Esophagus muscularis mucosa (tissue), 4 donors: ENCODE measurements at places on chromosomes 5 and 9. TPM values are rescaled to one million over a fixed set of nuclear protein-coding genes. Genes with fewer than 3 reads are reported as not detected.

DNA sequence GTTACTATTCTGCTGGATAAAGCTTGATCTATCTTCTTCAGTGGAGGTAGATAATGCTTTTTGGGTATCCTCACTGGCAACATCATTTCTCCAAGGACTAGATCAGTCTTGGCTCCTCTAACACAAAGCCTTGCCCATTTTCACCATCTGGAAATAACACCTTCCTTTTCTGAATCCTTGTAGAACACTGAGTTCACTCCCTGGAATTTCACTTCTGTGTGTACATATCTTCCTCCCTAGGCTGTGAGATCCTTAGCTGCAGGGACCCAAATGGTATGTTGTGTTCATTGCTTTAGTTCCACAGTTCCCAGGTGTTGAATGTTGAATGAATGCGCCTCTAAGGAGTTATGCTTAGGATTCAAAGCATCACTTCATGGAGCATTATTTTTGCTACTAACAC lies 16.7 kb upstream of the SLC36A1 start:
- H3K36me3 ChIP-seq = no peaks in the 10 kb centered on the region
- no peak for DNase-seq
- H3K4me1 ChIP-seq = no peaks in the 10 kb centered on the region
- H3K4me3 ChIP-seq = no peak overlapping the region

GRCh38 chr5:122195802-122196394 lies 66.6 kb downstream of the ZNF474 start:
- no peaks in the 10 kb centered on the region for H3K27me3 ChIP-seq
- no peaks in the 10 kb centered on the region for H3K36me3 ChIP-seq
- H3K4me1 ChIP-seq = no peaks in the 10 kb centered on the region

PCDHB13 gene
- 5.8 TPM for total RNA-seq

- H3K4me1 ChIP-seq = peaks cover 14% of the 10 kb centered on the region
- no peaks in the 10 kb centered on the region for H3K27me3 ChIP-seq
- H3K4me3 ChIP-seq = no peak overlapping the region
- DNase-seq = no peak
- no peaks in the 10 kb centered on the region for H3K36me3 ChIP-seq
- no peak overlapping the region for H3K27ac ChIP-seq
Measured at GRCh38 chr9:131950487-131950886, 129.2 kb downstream of the MED27 start.

CDKN2B gene
- 12.9 TPM for total RNA-seq

DNA sequence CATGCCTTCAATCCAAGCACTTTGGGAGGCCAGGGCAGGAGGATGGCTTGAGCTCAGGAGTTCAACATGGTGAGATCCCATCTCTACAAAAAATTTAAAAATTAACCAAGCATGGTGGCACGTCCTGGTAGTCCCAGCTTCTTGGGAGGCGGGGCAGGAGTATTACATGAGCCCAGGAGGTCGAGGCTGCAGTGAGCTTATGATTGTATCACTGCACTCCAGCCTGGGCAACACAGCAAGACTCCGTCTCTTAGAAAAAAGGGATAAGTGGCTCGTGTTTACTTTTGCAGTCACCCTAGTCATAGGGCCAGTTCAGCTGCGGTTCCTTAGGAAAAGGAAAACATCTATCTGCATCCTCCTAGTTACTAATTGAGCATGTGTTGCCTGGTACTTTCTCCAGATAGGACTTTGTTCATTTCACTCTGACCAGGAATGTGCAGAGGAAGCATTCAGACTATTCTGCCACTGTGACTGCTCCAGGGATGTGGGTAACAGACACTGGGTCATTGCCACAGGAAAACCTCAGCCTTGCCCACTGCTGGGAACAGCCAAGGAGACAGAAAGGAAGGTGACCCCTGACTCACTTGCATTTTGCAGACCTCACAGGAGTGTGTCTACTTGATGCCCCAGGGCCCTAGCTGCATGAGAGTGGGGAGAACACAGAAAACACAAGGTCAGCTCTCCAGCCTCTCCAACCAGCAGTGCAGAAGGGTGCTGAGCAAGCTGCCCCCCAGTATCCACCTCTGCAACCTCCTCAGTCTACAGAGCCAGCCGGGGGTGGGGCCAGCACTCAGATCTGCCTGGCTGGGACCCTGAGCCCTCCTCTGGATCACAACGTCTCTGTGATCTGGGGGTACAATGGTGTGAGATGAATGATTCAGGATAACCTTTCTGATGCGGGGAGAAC lies 33.9 kb upstream of the ALDH1B1 start:
- no peaks in the 10 kb centered on the region for H3K27me3 ChIP-seq
- no peak overlapping the region for H3K4me3 ChIP-seq
- DNase-seq = no peak
- H3K27ac ChIP-seq = no peak overlapping the region

GRCh38 chr5:40485021-40485998 lies 194.4 kb upstream of the PTGER4 start:
- no peaks in the 10 kb centered on the region for H3K27me3 ChIP-seq
- no peak for DNase-seq
- H3K27ac ChIP-seq = no peak overlapping the region
- no peaks in the 10 kb centered on the region for H3K36me3 ChIP-seq
- no peaks in the 10 kb centered on the region for H3K4me1 ChIP-seq
- no peak overlapping the region for H3K4me3 ChIP-seq

DNA sequence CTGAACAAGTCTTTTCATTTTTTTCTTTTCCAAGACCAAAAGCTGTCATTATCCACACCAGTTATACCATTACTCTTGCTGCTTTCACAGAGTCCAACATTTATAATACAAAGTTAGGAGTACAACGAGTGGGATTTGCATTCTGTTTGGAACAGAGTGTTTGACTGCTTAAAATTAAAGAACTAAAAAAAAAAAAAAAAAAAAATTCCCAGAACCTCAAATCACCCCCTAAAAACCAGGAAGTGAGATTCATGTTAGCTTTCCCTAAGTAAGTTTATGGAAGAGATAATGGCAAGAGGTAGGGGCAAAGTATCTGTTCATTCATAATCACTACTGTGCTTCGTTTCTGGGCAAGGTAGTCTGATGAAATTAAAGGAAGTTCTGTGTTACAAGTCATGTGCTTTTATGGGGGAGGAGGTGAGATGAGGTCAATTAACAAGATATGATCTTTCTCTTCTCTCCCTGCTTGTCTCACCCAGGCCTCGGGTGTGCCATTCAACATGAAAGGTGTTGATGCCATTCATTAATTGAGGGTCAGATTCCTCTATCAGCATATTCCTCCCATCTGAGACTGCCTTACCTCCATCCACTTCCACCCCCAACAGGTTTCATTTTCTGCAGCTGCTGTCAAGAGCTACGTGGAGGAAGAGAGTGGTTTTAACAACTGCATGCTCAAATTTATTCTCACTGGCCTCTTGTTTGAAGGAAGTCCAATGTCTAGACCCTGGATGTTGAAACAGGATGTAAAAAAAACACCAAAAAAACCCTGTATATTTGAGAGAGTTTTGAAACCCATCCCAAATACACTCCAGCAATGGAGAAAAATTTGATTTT lies 58.1 kb downstream of the MARCHF3 start:
- H3K27me3 ChIP-seq = no peaks in the 10 kb centered on the region
- no peak overlapping the region for H3K4me3 ChIP-seq
- no peak for DNase-seq
- H3K27ac ChIP-seq = no peak overlapping the region
- no peaks in the 10 kb centered on the region for H3K36me3 ChIP-seq
- H3K4me1 ChIP-seq = peaks cover 23% of the 10 kb centered on the region

DNA sequence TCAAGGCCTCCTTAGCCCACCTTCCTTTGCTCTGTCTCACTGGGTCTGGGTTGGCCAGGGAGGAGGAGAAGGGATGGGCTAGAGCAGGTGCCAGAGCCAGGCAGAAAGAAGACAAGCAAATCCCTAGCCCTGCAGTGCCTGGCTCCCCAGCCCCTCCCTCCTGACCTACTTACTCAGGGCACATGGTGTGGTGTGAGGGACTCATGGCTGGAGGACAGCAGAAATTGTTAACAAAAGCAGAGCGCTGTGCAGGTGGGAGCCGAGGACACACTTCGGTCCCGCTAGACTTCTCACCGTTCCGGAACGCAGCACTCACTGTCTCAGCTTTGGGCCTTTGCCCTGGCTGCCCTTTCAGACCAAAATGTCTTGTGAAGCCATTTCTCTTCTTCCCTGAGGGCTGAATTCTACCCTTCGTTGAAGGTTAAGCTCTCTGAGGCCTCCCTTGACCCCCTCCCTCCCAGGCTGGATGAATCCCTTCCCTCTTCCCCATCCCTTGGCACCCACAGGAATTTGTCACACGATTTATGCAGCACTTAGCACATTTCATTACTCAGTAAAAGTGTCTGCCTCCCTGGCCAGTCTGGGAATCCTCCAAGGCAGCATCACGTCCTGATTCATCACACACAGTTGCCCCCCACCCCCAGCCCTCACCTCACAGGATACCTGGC lies 263.9 kb upstream of the TRPC7 start:
- no peak overlapping the region for H3K4me3 ChIP-seq
- no peaks in the 10 kb centered on the region for H3K27me3 ChIP-seq
- no peaks in the 10 kb centered on the region for H3K4me1 ChIP-seq
- H3K36me3 ChIP-seq = no peaks in the 10 kb centered on the region
- H3K27ac ChIP-seq = no peak overlapping the region
